ENCODE measurements at places on chromosomes 3 and 15.

GRCh38 chr15:63366451-63366850 lies 15.2 kb downstream of the CA12 start:
- no peak for DNase-seq

DNA sequence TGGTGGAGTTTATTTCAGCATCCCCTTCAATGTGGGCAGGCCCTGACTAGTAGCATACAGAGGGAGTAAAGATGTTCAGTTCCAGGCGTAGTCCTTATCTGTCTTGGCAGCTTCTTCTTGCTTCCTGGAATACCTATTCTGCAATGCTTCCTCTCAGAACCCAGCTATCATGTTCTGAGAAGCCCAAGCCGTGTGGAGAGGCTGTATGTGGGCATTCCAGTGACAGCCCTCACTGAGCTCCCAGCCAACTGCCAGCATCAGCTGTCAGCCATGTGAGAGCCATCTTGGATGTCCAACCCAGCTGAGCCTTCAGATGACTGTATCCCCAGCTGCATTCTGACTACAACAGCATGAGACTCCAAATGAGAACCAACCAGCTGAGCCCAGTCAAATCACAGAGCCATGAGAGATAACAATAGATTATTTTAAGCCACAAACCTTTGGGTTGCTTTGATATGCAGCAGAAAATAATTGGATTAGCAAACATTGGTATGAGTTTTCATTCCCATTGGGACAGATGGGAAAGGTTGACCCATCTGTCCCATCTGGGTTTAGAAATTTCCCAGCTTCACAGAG lies 8.4 kb upstream of the CMTM7 start:
- DNase-seq: no peak

DNA sequence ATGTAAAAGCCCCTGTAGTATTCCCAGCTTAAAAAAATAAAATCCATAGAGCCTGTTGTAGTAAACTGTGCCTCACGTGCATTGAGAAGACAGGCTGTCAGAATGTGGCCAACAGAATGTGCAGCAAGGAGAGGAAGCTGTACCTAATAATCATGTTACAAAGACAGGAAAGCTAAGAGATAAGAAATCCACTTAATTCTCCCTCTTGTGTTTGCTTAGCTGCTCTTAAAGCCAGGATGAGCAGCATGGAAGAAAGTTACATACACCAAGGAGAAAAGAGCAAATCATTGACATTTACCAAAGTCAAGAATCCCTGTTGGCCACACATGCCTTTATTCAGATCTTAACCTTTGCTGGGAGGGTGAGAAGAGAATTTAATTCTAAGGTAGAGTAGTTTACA lies 85.9 kb downstream of the TNIK start:
- DNase-seq: no peak

GRCh38 chr3:111248406-111248805 lies 176.8 kb downstream of the NECTIN3 start:
- DNase-seq: no peak

DNA sequence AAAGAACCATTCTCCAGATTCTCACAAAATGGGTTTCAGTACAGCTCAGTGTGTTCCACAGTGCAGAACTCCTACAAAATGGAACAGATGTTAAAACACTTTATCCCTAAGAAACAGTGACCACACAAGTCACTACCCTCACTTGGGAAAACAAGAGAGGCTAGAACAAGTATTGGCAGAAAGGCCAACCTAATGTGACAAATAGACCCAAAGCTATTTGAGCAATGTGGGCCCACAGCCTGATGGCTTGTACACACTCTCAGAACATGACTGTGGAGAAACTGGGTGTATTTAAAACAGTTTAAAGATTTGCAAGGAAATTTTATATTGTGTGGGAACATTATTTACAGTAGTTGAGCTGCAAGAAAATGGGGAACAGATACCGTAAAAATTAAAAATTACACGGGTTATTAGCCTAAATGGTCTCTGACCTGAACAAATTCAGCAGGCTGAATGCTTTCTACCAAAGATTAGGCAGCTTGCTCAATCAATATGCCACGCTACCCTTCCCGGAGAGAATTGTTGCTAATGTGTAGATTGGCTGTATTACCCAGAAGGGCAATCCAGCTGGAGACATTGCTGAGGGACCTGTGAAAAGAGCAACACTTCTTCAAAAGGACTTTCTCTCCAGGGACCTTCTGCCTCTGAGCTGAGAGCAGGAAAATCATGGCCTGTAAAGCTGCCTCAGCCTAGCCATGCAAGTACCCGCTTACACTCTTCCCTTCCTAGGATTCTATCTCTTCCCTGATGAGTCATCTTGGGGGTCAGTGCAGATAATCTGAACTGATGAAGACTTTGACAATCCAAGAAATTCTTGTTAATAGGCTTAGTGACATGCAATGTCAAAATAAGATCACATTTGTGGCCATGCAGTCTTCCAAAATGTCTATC lies 97.1 kb downstream of the STRIT1 start:
- no peak for DNase-seq

DNA sequence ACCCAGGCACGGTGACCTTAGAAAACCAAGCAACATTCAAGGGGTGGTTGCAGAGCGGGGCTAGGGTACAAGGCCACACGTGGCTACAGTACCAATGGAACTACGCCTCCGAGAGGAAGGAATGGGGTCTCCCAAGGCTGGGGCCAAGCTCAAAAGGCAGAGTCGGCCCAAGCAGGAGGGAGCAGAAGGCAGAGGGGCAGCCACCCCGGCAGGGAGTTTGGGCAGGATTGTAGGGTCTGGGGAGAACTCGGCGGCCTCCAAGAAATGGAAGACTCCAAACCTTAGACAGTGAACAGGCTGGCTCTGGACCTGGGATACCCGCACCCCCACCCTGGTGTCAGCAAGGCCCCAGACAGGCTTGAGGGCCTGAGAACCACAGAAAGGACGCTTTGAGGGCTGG lies 28.7 kb downstream of the ATRIP start:
- DNase-seq: no peak

GRCh38 chr3:23100106-23100505 lies 103.0 kb upstream of the UBE2E2 start:
- no peak for DNase-seq

GRCh38 chr3:99958222-99958912 lies 140.7 kb downstream of the CMSS1 start:
- DNase-seq: no peak

GRCh38 chr15:67906382-67906781 lies 66.5 kb upstream of the RNU6-1 start:
- no peak for DNase-seq

DNA sequence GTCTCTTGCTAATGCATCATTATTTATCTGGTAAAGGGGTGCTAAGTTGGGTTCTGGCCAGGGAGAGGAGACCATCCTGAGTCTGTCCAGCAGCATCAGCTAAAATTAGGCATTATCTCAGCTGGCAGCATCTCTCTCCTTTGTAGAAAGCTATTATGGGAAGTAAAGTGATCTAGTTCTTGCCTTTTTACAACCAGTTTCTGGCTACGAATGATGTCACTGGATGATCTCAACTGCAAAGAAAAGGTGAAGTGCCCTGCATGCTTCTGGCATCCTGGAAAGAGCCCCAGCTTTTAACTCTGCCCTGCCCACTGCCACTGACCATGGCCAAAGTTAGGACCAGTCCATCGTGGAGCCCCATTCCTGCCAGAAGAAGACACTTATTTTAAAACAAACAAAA lies 37.1 kb upstream of the IL12A start:
- no peak for DNase-seq

- no peak for DNase-seq
Measured at GRCh38 chr3:130894130-130894985, 474 bp downstream of the ATP2C1 start.

DNA sequence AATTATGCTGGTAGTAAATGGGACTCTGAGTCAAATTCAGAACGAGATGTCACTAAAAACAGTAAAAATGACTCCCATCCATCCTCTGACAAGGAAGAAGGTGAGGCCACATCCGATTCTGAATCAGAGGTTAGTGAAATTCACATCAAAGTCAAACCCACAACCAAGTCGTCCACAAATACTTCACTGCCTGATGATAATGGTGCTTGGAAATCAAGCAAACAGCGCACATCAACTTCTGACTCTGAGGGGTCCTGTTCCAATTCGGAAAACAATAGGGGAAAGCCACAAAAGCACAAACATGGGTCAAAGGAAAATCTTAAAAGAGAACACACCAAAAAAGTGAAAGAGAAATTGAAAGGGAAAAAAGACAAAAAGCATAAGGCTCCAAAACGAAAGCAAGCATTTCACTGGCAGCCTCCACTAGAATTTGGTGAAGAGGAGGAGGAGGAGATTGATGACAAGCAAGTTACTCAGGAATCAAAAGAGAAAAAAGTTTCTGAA lies 15.1 kb upstream of the ZBTB47 start:
- DNase-seq: peak; percentile 58

DNA sequence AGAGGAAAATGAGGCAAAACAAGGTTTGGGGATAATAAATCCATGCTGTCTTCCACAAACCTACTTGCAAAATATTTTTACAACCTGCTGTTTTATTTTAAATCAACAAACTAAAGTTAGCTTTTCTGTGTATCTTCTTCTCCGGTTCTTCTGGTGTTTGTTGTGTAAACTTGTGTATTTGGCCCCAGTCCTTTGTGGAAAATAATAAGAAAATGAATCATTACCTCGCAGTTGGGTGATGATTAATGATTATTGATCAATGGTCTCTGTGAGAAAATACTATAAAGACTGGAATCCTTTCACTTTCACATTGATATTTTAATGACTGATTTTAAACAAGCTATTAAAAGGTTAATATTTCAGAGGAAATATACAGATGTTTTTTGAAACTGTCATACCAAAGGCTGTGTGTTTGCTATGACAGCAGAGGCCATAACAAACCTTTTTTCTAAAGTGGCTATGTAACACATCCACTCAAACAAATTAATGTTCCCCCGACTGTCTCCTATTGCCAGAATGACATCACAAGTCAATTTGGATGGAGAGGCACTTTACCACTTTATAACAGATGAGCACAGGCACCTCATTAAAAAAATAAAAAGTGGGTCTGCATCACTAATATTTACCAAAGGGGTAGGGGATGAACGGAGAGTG lies 152.5 kb downstream of the MEX3B start:
- no peak for DNase-seq

GRCh38 chr3:139231555-139232281 lies 112.1 kb upstream of the MRPS22 start:
- no peak for DNase-seq

GRCh38 chr3:155629556-155629955 lies 115.3 kb downstream of the PLCH1 start:
- no peak for DNase-seq

GRCh38 chr3:81743096-81744025 lies 18.1 kb downstream of the GBE1 start:
- DNase-seq: no peak

- no peak for DNase-seq
Measured at GRCh38 chr15:75030023-75030413, 6.6 kb downstream of the PPCDC start.

- no peak for DNase-seq
Measured at GRCh38 chr15:101191242-101191641, 60.6 kb downstream of the CHSY1 start.

DNA sequence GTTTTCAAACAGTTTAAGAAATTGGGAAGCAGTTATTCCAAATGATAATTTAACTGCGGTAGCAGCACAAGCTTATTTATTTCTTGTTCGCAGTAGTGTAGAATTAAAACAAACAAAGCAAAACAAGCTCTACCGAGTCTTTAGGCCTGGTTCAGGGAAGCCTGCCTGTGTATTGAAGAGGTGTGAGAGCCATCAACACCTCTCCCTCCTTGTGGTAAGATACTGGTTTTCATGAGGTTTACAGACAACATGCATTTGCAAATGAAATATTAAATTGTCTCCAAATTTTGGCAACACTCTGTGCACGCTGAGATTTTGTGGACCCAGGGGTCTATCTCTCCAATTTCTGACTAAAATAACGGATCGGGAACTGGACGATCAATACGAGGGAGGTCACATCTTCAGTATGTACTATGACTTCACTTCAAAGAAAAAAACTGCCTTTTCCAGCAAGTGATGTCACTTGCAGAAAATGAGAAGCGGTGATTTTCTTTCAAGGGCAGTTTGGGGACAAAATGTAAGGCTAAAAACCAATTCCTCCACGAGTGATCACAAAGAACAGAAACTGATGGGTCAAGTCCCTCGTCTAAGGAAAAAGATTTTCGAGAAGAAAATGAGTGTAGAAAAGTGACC lies 721 bp downstream of the ATR start:
- no peak for DNase-seq

GRCh38 chr3:116614795-116615362 lies 94.7 kb upstream of the TUSC7 start:
- no peak for DNase-seq

DNA sequence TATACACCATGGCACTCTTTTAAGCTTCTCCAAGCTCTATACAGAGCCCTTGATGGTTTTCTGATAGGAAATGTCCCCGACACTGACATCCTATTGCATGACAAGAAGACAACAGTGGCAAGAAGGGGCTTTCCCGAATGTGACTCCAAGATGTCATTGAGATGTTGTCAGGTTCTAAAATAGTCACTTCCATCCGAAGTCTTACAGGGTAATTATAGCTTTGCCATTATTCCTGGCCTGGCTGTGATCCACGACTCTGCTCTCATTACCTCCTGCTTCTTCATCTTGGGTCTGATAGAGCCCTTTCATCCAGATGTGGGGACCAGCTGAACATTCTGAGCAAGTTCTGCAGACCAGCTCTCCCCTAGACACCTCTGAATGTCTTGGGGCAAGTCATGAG lies 40.6 kb upstream of the ADAMTS9 start:
- no peak for DNase-seq

DNA sequence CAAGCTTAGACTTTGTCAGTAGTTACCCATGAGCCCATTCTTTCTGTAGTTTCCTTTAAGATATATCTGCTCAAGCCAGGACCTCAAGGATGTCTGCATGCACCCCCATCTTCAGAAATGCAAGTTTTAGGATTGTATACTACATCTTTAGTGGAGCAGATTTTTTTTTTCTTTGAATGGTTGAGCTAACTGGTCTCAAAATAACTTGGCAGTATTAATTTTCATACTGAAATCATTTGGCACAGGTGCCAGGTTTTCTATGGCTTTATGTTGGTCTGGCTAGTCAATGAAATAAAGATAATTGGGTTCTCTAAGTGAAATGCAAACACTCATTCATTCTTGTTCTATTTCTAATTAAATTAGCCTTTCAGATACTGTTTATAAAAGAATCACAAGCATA lies 108.9 kb downstream of the ATG7 start:
- DNase-seq: no peak

GRCh38 chr3:189927975-189928895 lies 192.5 kb downstream of the P3H2 start:
- DNase-seq: no peak

DNA sequence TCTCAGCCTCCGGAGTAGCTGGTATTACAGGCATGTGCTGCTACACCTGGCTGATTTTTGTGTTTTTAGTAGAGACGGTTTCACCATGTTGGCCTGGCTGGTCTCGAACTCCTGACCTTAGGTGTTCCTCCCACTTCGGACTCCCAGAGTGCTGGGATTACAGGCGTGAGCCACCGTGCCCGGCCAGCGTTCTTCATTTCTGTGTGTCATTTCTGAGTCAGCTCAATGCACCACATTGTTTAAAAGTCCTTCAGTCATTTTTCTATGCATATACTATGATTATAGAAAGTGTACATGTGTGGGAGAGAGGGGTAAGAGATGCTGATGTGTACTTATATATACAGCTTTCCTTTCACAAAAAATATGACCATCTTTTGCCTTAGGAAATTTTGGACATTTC lies 2.1 kb downstream of the QTRT2 start:
- DNase-seq: no peak
